ENCODE measurements at places on chromosomes 5 and 9.

DNA sequence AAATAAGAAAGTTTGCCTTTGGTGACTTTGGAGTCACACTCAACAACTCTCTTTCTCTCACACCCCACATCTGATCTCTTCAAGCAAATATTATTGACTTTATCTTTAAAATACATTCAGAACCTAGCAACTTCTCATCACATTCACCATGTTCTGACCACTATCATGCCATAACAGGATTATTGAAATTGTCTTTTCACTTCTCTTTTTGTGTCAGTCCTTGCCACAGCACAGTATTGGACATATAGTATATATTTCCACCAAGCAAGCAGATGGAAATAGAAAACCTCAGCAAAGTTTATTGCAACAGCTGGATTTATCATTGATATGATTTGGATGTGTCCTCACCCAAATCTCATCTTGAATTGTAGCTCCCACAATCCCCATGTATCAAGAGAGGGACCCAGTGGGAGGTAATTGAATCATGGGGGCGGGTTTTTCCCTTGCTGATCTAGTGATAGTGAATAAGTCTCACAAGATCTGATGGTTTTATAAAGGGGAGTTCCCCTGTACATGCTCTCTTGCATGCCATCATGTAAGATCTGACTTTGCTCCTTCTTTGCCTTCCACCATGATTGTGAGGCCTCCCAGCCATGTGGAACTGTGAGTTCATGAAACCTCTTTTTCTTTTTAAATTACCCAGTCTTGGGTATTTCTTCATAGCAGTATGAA, 26.9 kb upstream of the ITGA1 start:
- DNase-seq, result no peak

GRCh38 chr9:5536684-5537083, 26.4 kb downstream of the PDCD1LG2 start:
- no peak for DNase-seq

GRCh38 chr5:73747696-73748380, 121.8 kb downstream of the ARHGEF28 start:
- DNase-seq, result no peak

GRCh38 chr5:172637110-172637580, 3.9 kb upstream of the NEURL1B start:
- DNase-seq, result peak; percentile 81

GRCh38 chr5:76964060-76964459, 11.2 kb downstream of the CRHBP start:
- no peak for DNase-seq

DNA sequence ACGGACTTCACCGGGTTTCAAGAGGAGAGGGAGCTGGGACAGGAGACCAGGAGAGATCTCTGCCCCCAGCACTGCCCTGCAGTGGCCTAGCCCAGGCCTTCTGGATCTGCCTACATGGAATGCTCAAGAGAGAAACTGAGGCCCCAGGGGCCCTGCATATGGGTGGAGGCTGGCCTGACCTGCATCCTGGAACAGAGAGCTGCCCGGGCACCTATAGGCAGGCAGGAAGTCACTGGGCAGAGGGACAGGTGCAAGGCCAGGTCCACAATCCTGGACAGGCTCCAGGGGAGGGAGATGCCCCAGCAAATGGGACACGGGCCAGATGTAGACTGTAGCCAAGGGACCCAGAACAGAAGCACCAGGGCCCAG, 98.5 kb upstream of the RUFY1 start:
- no peak for DNase-seq

DNA sequence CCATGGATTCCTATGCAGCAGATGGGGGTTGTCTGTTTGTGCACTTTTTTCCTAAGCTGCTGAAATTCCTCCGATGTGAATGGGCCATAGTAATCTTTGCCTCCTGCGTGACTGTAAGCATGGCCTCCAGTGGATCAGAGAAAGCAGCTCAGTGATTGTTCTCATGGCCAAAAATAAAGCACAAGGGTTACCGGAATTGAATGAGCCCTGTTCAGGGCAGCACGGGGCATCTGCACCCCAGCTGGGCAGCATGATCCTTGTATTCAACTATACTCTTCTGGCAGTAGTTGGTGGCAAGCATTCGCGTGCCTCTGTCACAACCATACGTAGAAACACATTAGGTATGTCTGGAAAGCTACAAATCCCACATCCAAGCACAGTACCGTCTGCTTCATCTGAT, 193.9 kb downstream of the RORB start:
- no peak for DNase-seq

DNA sequence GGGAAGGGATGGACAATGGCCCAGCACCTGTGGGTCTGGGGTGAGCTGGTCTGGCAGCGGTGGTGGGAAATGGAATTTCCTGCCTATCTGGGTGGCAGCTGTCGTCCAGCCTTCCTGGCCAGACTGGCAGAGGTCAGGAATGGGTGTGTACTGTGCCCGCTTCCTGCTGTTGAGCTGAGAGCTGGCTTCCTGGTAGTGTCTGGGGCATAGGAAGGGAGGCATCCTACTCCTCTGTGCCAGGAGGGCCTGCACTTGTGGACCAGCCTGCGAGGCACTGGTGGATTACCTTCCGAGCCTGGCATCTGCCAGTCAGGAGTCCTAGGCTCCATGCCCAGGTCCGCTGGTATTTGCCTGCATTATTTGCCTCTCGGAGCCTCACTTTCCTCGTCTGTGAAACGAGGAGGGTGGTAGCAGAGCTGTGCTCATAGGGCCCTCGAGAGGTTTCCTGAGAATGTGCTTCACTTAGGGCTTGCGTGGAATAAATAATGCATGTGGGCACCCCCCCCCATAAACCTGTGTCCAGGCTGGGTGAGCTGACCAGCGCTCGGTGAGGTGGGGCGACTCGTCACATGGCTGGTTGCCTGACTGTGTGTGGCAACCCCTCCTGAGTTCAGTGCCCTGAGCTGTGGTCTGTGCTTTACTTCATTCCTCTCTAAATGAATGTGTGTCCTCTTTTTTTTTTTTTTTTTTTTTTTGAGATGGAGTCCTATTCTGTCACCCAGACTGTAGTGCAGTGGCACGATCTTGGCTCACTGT, 47.7 kb downstream of the HMCN2 start:
- DNase-seq, result no peak

Data from DMS79 treated with DMSO at 0.1 percent for 48 hours (cell line).